ENCODE measurements at places on chromosomes 13 and 19.

DNA sequence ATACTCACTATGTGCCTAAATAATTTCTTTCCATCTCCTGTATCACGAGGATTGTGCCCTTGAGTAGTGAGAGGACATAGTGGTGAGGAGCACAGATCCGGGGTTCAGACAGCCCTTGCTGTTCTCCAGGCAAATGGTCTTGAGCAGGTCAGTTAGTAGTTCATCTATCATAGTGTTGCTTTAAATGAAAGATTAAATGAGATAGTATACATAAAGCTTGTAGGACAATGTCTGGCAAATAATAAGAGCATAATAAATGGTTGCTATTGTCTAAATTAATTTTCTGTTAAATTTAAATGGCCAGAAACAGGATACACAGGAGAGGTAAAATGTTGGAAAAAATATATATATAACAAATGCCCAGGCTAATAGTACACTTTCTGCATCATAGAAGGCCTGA is 23.4 kb downstream of the FAM124A start:
- no peak for DNase-seq

DNA sequence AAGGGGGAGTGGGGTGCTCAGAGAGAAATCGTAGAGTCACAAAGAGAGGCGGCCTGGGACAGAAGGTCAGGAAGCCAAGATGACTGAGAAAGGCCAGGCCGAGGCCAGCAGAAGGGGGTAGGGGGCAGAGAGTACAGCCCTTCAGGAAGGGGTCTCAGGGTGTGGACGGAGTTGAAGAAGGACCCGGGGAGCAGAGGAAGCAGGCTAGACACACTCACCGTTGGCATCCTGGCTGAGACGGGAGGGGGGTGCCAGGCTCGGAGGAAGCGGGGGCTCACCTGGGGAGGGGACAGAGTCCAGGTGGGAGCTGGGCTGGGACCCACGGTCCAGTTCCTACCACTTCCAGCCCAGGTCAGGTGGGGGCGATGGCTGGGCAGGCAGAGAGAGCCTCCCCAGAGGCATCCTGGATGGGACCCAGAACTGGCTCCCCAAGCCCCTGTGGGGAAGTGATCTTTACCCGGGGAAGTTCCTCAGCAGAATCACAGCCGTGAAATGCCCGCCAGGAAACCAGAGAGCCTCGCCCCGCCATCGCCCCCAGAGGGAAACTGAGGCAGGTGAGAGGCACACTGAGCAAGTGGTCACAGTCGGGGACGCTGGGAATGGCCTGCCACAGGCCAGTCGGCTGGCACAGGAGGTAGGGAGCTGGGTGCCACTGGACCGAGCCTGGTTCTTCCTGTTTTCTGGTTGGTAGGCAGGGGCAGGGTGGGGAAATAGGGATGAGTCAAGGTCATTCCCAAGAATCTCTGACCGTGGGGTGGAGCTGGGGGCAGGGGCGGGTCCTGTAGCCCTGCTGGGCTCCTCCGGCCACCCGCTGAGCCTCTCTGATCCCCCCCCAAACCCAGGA is 1.4 kb downstream of the MATK start:
- DNase-seq = no peak

DNA sequence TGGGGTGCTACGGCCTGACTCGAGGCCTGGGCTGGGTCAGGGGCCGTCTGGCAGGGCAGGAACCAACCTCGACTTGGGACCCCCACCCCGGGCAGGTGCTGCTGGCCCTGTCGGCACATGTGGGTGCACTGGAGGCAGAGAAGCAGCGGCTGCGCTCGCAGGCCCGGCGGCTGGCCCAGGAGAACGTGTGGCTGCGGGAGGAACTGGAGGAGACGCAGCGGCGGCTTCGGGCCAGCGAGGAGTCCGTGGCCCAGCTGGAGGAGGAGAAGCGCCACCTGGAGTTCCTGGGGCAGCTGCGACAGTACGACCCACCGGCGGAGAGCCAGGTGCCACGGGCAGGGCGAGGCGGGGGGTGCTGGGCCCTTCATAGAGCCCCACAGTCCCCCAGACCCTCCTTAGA is 5.9 kb downstream of the KLC3 start:
- DNase-seq = no peak

GRCh38 chr13:50387051-50387581 is 371.9 kb downstream of the KCNRG start:
- no peak for DNase-seq

GRCh38 chr13:20826843-20827560 is 53.2 kb upstream of the EEF1AKMT1 start:
- DNase-seq = no peak

GRCh38 chr19:49201042-49201441 is 43.5 kb downstream of the TRPM4 start:
- no peak for DNase-seq

Data from stimulated activated CD4-positive, alpha-beta T cell treated with anti-CD3 and anti-CD28 coated beads, Interleukin-1b, Interleukin-23, amount 100 ng/mL, for 1 hour (primary cell).